ENCODE measurements at places on chromosomes 12 and 14. TPM values are rescaled to one million over a fixed set of nuclear protein-coding genes. Genes with fewer than 3 reads are reported as not detected.

DNA sequence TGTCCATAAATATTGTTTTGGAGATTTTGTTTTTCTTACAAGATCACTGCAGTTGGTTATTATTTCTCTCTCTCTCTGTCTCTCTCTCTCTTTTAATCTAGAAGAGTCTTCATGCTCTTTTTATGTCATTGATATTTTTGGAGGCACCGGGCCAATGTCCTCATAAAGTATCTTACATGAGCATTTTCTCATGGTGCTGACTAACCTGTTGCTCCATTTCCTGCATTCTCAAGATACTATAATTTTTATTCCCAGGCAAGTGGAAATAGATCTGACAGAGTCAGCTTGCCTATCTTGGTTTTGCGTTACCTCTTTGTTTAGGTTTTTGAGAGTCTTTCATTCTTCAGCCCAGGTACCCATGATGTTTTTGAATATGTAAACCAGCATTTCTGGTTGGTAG lies 938.8 kb upstream of the FBXO33 start:
- DNase-seq: no peak

- peak; percentile 12 for DNase-seq
Observed at GRCh38 chr14:54147282-54147681, 190.7 kb upstream of the BMP4 start.

DNA sequence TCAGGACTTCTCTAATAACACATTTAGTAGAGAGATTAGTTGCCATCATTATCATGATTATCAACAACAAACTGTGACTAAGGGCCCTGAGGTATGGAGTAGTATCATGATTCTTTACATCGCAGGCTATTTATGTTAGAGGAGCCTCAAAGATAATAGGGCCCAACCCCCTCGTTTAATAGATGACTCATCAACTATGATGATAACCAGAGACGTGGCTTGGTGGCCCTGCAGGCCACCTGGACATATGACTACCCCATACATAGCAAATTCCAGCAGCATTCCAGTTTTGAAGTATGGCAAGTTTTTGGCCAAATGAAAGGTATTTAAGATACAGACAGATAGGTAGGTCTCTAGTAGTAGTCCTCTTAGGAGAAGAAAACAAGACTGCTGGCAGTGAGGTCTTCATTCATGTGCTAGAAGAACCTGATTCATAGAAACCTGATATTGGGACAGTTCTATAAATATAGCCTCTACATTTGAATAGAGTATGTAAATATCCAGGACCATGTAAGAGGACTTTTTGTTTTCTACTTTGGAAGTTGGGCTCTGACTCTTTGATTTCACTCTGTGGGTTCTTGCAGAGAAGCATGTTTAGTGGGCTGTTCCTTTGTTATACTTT lies 5.6 kb downstream of the RIC8B start:
- DNase-seq: no peak

DNA sequence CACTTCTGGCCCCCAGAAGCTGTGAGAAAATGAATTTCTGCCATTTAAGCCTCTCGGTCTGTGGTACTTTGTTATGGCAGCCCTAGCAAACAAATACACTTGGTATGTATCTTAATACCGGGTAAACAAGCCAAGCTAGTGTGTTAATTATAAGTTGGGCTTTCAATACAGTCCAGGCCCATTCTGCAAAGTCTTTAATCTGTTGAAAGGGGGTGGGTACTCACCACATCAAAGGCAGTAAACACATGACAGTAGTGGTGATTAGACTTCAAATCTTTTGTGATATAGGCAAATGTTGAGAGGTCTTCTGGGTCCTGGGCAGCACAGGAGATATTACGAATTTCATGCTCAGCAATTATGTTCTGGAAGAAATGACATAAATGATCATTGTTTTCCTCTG lies 127.7 kb downstream of the APAF1 start:
- no peak for DNase-seq

GRCh38 chr12:107229827-107230226 lies 136.5 kb upstream of the CRY1 start:
- DNase-seq: no peak

Gene FAM186B
- 0.32 TPM for total RNA-seq

Gene TAMALIN
- 23.9 TPM for total RNA-seq

Gene ZBTB1
- 38.5 TPM for total RNA-seq

Gene DTX1
- 4.1 TPM for total RNA-seq
